ENCODE measurements at places on chromosomes 3 and 15.
A peak's percentile ranks its signal among the peaks of the same experiment; 100 is the strongest.

- DNase-seq = no peak
Measured at GRCh38 chr15:64857421-64857820, 15.7 kb downstream of the PLEKHO2 start.

- no peak for DNase-seq
Measured at GRCh38 chr15:34241376-34242330, 16.8 kb downstream of the EMC4 start.

- no peak for DNase-seq
Measured at GRCh38 chr3:58074116-58074715, 66.0 kb downstream of the FLNB start.

DNA sequence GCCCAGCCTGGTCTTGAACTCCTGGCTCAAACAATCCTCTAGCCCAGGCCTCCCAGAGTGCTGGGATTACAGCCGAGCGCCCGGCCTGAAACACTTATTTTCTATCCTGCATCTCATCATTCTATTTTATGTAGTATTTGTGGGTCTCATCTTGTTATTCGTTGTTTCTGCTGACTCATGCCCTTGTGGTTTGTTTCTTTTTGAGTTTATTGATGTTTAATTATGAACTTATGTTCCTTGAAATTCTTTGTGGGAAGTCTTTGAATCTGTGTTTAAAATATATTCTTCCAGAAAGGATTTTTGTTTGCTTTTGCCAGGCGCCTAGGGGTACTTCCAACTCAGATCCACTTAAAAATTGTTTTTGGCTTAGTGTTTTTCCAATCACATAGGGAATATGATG is 78.3 kb upstream of the C15orf39 start:
- DNase-seq = no peak

DNA sequence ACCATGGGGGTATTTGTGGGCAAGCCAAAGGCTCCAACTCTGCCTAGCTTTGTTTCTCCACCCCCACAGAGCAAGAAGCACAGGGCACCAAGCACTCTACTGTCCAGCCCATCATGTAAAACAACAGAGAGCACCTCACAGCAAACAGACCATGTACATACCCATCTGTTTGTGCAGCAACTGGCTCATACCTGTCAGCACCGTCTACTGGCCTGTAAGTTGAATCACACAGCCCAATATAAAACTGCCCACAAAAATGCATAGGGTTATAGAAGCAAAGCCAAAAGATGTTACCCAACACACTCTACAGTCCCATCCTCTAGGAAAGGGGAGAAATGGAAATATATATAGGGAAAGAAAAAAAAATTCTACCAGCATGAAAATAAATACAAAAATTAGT is 139.7 kb upstream of the CPNE4 start:
- DNase-seq = no peak

- no peak for DNase-seq
Measured at GRCh38 chr15:34297059-34297458, 40.5 kb downstream of the SLC12A6 start.

GRCh38 chr15:29573197-29573838 is 248.9 kb downstream of the TJP1 start:
- no peak for DNase-seq

DNA sequence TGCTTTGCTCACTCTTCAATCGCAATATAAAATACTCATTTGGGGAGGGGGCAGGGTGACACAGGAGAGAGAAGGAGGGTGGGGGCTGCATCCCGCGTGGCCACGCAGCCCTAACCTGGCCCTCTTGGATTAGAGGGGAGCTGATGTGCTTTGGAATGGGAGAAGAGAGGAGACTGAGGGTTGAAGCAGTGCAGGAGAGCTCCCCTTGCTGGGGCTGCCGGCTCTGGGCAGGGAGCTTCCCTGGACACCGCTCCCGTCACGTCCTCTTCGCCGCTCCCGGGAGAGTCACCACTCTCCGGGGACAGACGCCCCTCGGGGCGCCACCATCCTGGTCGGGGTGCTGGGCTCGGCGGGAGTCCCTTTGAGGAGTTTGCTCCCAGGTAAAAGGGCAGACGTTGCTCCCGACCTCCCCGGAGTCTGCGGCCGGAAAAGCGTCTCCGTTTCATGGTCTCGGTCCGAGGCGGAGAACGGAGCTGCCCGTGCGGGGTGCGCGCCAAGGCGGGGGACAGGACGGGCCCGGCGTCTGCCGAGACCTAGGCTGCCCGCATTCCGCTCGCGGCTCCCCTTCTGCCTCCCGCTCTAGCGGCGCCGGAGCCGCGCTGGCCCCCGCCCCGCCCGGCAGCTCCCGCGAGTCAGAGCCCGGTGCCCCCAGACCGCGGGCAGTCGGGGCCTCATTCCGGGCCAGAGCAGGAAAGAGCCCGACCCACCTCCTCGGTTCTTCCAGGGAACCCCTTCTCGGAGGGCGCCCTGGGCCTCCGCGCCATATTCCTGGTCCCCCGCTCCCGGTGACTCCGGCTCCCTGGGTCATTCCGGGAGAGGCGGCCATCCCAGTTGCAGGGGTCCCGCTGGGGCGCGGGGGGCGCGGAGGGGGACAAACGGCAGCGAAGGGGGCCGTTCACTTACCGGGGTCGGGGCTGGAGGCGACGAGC is 603 bp downstream of the SLC7A14 start:
- DNase-seq = peak; percentile 33
